Glomerular endothelial cell (primary cell): ENCODE measurements at places on chromosomes 12 and 14. TPM values are rescaled to one million over a fixed set of nuclear protein-coding genes. Genes with fewer than 3 reads are reported as not detected.

Gene KLHDC1
- total RNA-seq, result 0.82 and 1.3 TPM in 2 replicates

Gene PTPRQ
- total RNA-seq, result not detected in 2 replicates

Gene CAPZA3
- total RNA-seq, result not detected in 2 replicates

Gene DNAI7
- total RNA-seq, result not detected in 2 replicates

Gene RD3L
- total RNA-seq, result not detected in 2 replicates

Gene GLIPR1L1
- not detected in 2 replicates for total RNA-seq

Gene HNF1A
- not detected in 2 replicates for total RNA-seq

GRCh38 chr12:11609045-11609444, 40.4 kb upstream of the ETV6 start:
- DNase-seq, result no peak

- DNase-seq, result no peak
Observed at GRCh38 chr12:25840678-25841465, 117.6 kb upstream of the RASSF8 start.

- DNase-seq, result no peak
Observed at GRCh38 chr14:36028218-36028617, 148.3 kb downstream of the PTCSC3 start.

GRCh38 chr14:105151084-105151837, 17.3 kb downstream of the JAG2 start:
- DNase-seq, result no peak

DNA sequence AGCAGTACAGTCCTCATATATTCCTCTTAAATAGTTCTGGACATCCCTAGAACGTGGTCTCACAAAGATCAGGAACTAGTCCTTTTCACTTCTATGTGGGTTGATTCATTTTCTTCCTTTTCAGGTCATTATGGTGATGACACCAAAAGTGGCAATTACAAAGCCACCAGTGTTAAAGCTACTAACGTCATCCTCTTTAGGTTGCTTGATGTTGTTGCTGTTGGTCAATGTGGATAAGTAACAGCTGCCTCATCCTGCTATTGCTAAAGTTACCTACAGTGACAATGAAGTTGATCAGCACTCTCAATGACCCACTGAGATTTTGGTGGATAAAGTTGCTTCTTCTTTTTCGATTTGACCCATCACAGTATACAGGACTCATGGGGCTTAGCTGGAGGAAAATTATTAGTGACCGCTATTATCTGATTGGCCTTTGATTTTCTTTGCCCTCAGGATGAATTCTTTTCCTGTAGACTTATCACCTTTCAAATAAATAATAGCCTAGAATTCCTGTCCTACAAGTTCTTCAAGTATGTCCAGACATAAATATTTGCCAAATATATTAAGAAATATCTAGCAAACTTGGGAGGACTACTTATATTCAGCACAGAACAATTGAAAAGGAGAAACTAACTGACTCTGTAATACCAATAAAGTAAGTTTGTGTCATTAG, 54.0 kb upstream of the ATP2B1 start:
- no peak for DNase-seq

DNA sequence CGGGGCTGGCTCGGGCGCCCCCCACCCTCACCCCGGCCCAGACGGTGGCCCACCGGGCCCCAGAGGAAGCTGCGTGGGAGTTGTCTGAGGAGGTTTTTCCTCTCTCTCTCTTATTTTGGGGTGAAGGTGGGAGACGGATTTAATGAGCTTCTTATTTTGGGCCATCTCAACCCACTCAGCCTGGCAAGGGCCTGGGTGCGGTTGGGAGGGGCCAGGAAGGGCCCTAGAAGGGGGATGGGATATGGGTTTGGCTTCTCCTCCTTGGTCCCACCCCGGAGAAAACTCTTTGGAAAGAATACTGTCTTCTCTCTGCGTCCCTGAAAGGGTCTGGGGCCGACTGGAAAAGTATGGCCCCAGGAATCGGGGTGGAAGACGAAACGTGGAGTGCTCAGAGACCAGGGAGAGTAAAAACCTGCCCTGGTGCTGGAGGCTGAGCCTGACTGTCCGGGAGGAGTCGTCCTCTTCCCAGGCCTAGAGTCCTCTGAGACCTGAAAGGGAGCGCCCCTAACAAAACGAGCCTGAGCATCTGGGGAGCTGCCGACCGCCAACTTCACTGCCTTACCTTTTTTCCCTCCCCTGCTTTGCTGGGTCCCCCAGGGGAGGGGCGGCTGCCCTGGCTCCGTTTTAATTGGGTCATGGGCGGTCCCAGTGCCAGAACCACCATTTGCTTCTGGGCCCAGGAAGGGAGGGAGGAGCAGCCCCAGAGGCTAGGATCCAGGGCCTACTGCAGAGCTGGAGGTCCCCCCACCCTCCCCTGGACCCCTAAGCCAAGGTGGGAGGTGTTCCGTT, 1.6 kb downstream of the MMP14 start:
- DNase-seq, result no peak

GRCh38 chr12:6052940-6053329, 71.5 kb downstream of the VWF start:
- no peak for DNase-seq

DNA sequence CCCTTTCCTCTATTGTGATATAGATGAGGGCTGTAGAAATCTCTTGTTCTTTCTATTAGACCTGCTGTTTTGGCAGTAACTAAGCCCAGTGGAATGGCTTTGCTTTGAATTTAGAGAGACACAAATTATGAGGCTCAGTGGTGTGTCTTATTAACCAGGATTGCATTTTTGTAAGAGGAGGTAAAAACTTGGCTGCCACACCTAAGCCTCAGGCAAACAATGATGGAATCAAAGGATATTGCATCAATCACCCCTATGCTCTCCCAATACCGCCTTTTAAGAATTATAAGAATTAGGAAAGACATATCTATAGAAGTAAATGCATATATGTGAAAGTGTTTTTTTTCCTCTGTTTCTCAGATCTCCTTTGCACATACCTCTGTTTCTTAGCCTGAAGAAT, 63.3 kb downstream of the ACSS3 start:
- DNase-seq, result no peak
